NCI-H1436 (cell line): ENCODE measurements at places on chromosomes 16 and 17.
A peak's percentile ranks its signal among the peaks of the same experiment; 100 is the strongest.

DNA sequence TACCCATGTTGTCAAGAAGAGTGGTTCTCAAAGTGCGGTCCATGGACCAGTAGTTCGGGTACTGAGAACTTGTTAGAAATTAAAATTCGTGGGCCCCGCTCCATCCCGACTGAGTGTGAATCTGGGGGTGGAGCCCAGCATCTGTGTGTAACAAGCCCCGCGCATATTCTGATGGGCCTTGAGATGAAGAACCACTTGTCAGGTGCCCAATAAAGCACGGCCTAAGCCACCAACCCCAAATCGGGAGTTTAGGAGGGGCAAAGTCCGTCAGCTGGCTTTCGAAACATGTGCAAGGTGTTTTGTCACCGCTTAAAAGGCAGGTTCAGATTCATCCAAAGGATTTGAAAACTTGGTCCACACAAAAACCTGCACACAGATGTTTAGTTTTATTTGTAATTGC lies 29.5 kb downstream of the PSMD12 start:
- no peak for DNase-seq

DNA sequence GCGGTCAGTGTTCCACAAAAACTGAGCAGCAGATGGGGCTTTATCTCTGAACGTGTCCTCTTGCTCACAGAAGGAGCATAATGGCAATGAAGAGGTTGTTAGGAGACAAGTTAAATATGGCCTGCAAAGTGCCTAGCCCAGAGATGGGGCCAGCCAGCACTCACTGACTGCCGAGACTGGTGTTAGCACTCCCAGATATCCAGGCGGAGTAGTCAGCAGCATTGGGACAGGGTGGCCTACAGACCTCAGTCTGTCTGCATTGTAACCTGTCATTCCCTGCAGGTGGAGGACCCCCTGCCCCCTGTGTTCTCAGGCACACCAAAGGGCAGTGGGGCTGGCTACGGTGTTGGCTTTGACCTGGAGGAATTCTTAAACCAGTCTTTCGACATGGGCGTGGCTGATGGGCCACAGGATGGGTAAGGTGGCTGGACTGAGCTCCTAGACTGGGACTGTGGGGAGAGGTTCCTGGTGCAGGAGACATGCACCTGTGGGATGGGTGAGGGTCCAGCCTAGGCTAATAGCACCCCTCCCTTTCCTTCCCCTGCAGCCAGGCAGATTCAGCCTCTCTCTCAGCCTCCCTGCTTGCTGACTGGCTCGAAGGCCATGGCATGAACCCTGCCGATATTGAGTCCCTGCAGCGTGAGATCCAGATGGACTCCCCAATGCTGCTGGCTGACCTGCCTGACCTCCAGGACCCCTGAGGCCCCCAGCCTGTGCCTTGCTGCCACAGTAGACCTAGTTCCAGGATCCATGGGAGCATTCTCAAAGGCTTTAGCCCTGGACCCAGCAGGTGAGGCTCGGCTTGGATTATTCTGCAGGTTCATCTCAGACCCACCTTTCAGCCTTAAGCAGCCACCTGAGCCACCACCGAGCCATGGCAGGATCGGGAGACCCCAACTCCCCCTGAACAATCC lies 4.2 kb downstream of the MFAP4 start:
- DNase-seq, result no peak

DNA sequence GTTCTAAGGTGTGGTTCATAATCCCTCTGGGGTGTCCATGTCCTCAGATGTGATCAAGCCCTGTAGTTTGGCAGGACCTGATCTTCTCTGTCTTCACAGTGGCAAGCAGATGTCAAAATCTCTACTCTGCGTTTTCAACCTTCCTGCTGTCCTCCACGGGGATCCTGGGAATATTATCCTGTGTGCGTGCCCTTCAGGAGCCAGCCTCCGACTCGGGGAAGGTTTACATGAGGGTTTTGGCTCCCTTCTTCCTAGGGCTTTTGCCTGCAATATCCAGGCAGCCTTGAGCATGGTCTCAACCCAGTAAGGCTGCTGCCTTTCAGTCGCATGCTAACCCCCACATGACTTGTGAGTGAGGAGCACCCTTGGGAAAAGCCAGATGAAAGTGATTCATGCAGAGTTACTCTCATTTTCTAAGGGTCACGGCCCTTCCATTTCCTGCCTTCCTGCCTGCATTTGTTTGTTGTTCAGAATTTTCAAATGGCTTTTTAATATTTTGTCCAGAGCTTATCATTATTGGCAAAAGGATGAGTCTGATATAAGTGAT lies 202.2 kb upstream of the CHMP6 start:
- peak; percentile 46 for DNase-seq

DNA sequence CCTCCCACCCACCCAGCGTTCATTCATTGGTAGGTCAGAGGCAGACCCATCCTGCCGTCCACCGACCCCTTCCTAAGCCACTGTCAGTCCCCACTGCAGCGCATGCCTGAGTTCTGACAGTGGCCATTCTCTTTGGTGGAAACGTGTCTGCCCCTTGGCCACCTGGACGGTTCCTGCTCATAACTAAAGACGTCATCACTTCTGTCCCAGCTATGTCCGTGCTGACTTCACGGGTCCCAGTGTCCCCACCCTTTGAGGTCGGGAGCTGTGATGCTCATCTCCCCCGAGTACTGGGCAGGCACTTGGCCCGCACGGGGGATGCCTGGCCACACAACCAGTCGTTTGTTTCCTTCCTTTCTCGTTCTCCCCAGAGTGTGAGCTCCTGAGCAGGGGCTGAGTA lies 267.1 kb downstream of the C16orf95 start:
- no peak for DNase-seq

DNA sequence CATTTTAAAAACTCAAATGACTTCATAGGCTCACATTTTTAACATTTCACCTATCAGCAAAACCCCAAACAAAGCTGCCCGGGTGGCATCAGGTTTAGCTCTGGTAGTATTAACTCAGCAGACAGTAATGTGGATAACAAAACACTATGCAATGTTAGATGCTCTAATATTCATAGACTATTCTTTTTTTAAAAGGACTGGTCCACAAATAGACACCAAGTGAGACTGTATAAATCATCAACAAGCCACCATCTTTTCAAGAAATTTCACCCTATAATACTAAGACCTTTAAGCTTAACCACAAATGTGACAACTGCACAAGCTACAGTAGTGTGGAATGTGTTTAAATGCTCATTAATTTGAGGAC lies 20.2 kb downstream of the SNN start:
- no peak for DNase-seq

- DNase-seq, result no peak
Observed at GRCh38 chr16:85992359-85992758, 93.4 kb downstream of the IRF8 start.

DNA sequence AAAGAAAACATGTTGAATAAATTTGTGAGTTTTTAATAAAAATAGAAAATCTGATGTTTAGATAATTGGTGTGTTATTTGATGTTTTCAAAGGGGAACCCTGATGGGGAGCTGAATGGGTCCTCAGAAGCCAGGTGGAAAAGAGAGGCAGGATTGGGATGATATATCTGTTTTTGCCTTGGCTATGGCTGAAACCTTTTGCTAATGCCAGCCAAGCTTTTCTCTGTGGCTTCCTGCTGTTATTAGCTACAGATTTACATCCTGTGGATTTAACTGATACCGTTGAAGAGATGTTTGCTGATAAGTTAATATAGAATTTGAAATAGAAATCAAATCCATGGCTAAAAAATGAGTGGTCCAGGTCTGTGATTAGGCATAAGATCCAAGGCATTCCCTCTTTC lies 4.2 kb upstream of the AATF start:
- no peak for DNase-seq

DNA sequence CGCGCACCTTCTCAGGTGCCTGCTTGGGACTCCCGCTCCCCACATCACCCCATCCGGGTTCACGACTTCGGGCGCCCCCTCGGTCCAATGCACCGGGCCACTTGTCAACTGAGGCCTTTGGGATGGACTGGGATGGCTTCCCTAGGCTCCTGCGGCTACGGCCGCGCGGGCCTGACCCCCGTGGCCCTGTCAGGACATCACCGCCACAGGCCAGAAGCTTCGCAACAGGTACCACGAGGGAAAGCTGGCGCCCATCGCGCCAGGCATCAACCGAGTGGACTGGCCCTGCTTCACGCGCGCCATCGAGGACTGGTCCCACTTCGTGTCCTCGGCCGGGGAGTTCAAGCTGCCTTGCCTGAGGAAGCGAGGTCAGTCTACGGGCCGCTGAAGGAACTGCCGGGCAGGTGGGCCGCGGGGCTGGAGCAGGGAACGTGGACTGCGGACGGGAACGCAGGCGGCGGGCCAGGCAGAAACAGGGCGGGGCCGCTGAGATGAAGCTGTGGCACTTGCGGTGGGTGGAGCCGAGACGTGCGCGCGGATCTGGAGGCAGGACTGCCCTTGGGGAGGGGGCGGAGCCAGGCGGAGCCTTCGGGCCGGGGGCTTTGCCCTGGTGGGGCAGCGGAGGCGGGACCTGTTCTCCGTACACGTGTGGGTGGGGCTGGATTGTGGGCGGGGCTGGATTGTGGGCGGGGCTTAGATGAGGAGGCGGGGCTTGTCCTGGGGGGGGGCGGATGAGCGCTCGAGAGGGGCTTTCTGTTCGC lies 13.7 kb upstream of the CNGB1 start:
- no peak for DNase-seq

GRCh38 chr17:77246110-77247047 lies 105.6 kb downstream of the SEC14L1 start:
- no peak for DNase-seq

GRCh38 chr17:76772842-76773525 lies 35.1 kb downstream of the MFSD11 start:
- peak; percentile 34 for DNase-seq

DNA sequence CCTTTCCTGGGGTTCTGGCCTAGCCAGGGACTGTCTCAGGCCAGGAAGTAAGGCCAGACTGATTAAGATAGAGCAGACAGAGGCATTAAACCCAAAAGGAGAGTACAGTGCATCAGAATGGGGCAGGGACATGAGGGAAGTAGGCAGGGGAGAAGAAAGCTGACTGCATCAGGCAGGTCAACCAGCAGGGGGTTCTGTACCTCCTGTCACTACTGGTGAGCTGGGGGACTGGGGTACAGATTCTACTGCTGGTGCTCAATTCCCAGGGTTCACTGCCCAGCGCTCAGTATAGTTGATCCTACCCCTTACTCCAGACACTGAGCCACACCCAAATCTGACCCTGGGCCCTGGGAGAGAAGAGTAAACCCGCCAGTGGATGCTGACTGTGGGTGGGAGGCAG lies 12.9 kb upstream of the MTMR4 start:
- DNase-seq, result no peak

DNA sequence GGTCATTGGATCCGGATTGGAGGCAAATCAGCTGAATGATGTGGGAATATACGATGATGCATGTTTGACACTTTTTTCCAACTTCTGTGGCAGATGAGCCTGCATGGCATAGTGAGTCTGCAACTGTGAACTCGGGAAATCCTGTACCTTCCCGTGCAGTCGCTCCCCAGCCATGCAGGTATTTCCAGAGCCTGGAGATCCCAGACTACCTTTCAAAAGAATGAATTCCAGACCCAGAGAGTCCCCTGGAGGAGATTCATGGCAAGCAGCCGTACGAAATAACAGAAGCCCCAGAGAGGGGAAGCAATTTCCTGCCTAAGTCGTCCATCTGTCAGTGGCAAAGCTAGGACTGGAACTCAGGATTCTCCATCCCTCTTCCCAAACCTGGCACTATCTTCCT lies 75.7 kb upstream of the FAM20A start:
- DNase-seq, result no peak

- no peak for DNase-seq
Observed at GRCh38 chr17:68570526-68570925, 30.6 kb downstream of the FAM20A start.
